ENCODE measurements at places on chromosomes 7 and 10.

DNA sequence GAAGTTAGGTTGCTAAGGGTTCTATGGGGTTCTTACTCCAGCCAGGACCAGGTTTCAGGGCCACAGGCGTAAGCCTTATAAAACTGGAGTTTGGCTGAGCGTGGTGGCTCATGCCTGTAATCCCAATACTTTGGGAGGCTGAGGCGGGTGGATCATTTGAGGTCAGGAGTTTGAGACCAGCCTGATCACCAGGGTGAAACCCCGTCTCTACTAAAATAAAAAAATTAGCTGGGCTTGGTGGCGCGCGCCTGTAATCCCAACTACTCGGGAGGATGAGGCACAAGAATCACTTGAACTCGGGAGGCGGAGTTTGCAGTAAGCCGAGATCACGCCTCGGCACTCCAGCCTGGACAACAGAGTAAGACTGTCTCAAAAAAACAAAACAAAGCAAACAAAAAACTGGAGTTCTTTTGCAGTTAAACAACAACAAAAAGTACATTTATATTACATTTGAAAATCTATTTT is 347 bp upstream of the RRP12 start:
- no peak for DNase-seq

DNA sequence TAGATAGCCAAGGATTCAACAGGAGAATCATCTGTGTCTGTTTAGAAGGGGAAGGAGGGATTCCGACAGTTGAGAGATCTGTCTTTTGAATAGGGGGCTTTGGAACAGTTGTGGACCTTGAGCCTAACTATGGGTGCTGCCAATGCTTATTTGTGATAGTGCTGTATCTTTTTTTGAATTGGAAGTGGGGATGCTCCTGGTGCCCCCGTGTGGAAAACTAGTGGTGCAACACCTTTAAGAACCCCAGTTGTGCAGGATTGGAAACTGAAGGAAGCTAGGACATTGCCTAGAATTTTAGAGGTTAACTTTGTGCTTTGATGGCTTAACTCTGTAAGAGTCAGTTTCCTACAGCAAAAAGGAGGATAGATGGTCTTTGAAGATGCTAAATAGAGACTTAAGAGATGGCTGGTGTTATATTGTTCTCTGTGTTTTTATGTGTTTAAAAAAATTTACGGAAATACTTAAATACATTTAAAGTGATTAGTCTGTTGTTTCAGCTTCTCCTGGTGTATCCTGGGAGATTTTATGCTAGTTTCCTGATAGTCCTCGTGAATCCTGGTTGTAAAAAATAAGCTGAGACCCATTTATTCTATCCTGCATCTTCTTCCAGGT is 69.3 kb downstream of the AP3M1 start:
- DNase-seq, result no peak

DNA sequence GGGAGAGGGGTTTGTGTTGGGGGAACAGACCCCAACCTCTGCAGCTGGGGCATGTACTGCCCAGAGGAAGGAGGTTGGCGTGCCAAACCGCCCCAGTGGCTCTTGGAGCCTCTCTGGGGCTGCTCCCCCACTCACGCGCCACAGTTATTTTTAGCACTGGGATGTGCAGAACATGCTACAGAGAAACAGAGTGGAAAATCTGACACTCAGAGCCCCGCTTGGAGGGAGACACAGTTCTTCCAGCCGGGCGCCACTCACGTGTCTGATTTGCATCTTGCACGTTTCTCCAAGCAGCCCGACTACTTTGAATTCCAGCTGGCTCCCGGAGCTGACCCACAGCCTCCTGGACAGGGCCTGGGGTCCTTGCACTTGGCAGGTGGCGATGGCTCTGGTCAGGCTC is 182.0 kb downstream of the RPS24 start:
- no peak for DNase-seq

DNA sequence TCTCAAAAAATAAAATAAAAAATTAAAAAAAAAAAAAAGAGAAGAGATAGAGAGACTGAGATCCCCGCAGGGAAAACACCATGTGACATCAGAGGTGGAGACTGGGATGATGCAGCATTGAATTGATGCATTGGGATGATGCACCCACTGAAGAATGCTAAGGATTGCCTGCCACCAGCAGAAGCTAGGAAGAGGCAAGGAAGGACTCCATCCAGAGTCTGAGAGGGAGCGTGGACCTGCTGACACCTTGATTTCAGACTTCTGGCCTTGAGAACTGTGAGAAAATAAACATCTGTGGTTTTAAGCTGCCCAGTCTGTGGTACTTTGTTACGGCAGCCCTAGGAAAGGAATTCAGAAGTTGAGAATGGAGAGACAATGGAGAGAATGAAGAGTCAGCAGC is 89.8 kb upstream of the PRPS1L1 start:
- no peak for DNase-seq

DNA sequence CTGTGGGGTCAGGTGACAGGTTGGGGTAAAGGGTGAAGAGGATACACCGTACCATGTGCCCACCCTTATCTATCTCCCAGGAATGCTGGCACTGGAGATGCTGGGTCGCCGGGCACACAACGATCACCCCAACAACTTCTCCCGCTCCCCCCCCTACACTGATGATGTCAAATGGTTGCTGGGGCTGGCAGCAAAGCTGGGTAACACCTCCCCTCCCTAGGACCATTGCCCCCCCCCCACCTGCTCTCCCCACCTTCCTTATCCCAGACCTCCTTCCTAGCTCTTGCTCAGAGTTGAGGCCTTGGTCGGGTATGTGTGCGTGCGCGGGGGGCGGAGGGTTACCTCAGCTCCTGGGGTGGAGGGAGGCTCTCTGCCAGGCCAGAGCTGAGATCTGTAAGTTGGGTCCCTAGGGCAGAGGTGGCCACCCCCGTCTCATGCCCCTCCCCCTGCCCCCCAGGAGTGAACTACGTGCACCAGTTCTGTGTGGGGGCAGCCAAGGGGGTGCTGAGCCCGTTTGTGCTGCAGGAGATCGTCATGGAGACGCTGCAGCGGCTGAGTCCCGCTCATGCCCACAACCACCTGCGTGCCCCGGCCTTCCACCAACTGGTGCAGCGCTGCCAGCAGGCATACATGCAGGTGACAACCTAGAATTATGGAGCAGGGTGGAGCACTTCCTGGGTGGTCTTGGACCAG is 10.7 kb downstream of the NDST2 start:
- DNase-seq, result no peak

DNA sequence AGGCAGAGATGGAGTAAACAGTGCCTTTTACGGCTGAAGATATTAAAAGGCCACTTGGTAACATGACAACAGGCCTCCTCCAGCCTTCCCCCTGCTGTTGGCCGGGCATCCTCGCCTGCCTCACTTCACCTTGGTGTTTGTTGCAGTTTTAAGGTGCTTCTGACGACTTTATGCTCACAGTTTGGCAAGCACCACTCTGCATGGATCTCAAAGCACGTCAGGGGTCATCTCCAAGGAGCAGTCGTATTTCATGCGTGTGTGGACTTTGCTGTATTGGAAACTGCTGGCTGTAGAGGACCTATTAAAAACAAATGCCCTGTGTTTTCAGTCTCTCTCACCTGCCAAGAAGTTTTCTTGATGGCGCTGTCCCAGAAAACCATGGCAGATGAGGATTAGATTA is 483.1 kb downstream of the RPS24 start:
- no peak for DNase-seq

GRCh38 chr7:46507560-46507959 is 586.5 kb upstream of the IGFBP3 start:
- DNase-seq, result no peak

GRCh38 chr10:124943301-124944092 is 1.6 kb downstream of the ZRANB1 start:
- no peak for DNase-seq

- DNase-seq, result no peak
These were observed 253.5 kb downstream of the ABCA13 start for GRCh38 chr7:48424731-48425130.

DNA sequence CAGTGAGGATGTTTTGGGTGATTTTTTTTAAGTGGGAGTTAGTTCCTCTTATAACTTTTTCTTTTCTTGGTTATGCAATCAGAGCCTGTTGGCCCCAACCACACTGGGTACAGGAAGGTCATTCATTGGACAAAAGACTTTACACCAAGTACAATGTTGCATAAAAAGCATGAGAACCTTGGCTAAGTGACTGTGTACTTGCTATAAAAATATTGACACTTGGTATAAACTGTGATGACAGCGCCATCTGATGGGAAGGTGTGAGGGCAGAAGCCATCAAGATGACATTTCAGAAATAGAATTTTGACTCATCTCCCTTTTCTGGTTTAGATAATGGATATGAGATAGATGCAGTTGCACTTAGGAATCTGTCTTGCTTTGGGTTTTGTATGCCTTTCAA is 126.4 kb upstream of the CCDC6 start:
- peak; percentile 58 for DNase-seq
